ENCODE measurements at places on chromosomes 1 and 21.

GRCh38 chr1:7495962-7496361 is 275.1 kb upstream of the VAMP3 start:
- DNase-seq: no peak

- no peak for DNase-seq
These were observed 132.8 kb upstream of the COL6A1 start for GRCh38 chr21:45848805-45849204.

DNA sequence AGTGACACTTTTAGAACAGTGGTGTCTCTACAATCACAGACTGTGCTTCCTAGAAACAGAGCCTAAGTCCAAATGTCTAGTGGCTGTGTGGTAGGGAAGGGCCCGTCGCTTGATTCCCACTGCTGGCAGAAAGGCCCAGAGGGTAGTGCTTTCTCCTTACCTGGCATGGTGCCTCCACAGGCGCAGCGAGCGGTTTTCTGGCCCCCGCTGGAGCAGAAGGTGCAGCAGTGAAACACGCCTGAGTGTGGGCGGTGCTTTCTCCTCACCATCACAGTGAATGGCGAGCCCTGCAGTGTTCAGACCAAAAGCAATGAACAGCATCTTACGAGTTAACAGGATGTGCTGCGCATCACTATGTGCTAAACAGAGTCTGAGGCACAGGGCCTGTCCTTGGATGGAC is 8.3 kb downstream of the TRIM45 start:
- no peak for DNase-seq

DNA sequence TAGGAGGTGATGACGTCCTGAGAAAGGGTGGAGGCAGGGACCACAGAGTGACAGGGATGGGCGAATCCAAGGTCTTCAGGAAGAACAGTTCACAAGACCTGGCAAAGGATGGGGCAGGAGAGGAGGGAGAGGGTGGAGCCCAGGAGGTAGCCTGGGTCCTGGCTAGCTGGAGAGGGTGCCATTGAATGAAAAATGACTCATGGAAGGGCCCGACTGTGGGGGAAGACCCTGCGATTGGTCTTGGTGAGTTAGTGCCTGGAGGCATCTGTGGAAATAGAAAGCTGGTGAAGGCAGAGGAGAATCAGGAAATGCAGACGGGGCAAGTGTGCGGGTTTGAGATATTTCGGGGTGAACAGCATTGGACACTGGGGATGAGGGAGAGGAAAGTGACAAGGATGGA is 60.3 kb upstream of the SLC45A1 start:
- DNase-seq: no peak

DNA sequence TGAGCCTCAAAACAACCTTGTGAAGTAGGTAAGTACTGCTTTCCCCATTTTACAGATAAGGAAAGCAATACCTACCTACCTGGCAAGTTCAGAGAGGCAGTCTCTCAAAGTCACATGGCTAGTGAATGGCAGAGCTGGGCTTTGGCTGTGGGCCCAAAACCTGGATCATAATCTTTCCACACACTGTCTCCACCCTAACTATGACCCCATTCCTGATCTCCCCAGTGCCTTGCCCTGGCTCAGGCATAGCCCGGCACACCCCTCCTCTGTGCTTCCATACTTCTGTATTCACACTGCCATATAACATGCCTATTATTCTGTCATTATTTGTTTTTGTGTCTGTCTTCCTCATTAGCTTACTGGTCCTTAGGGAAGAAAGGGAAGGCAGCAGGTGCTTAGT is 15.9 kb downstream of the GNG12 start:
- DNase-seq: no peak

Measured in activated CD8-positive, alpha-beta memory T cell treated with anti-CD3 and anti-CD28 coated beads for 48 hours (primary cell).